ENCODE measurements at places on chromosomes 6 and 20.

GRCh38 chr6:72151742-72152141 is 265.4 kb downstream of the RIMS1 start:
- DNase-seq: no peak

- no peak for DNase-seq
Measured at GRCh38 chr20:64184795-64185194, 20.5 kb downstream of the MYT1 start.

GRCh38 chr6:33652002-33652401 is 30.9 kb downstream of the ITPR3 start:
- no peak for DNase-seq

DNA sequence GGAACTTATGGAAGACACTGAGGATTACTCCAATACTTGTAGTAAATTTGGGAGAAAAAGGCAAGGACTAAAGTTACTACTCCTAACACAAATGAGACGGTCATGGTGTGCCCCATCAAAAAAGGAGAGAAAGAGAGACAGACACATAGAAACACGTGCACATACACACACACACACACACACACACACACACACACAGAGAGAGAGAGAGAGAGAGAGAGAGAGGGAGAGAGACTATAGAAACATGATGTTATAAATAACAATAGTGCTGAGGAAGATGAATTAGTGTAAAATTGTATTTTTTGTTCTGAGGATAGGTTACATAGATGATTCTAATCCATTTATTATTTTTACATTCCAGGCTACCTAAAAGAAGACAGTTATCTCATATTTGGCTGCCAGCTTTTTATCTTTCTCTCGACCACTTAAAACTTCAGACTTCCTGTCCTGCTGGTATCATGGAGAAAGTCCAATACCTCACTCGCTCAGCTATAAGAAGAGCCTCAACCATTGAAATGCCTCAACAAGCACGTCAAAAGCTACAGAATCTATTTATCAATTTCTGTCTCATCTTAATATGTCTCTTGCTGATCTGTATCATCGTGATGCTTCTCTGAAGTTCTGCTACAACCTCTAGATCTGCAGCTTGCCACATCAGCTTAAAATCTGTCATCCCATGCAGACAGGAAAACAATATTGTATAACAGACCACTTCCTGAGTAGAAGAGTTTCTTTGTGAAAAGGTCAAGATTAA is 10.5 kb downstream of the PLN start:
- DNase-seq: no peak

DNA sequence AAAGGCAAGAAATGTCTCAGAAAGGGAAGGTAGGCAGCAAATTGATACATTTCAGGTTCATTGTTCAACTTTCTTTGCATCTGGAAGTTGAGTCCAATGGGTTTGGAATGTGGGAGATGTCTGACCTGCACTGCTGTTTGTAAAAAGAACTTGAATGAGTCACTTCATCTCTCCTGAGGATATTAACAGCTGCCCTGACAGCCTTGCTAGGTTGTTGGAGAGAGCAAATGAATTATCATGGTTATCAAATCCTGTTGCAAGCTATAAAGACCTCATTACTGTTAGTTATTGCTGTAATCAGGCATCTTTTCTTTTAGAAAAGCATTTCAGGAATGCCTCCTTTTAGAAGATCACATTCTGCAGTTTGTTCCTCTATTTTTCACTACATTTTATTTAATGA is 23.0 kb upstream of the FLRT3 start:
- DNase-seq: no peak

- no peak for DNase-seq
Measured at GRCh38 chr6:161237176-161237575, 36.7 kb downstream of the AGPAT4 start.

- DNase-seq: no peak
Measured at GRCh38 chr6:38413102-38413800, 226.5 kb downstream of the BTBD9 start.

DNA sequence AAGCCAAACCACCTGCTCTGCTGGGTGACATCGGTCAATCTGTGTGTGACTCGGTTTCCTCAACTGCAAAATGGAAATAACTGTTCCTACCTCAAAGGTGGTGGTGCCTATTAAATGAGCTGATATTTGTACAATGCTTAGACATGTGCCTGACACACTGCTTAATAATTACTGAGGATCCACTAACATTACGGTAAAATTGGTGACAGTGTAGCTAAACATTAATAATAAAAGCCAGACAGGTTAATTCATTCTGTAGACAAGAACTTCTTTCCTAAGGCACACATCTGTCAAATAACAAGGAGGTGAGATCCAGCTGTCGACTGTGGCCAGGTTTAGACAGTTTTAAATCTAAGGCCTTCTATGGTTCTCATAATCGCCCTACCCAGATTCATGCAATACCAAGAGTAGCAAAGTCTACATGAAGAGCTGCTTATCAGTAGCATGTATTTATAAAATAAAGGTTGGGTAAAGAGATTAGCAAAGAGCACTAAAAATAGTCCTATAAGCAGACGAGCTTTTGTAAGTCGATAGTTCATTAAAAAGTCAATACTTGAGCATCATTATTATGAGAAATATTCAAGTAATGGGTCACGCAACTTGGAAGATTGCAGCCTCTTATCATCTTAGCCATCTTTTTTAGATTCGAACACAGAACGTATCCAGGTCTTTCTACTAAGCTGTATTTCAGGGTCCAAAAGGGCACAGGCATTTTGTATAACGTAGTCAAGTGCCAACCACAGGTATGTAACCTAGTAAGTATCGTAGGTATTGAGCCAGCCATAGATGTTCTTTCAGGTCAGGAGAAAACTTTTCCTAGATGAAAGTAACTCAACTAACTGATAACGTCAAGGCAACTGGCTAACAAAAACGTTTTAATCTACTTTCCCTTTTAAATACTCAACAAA is 3.2 kb downstream of the CNKSR3 start:
- no peak for DNase-seq

- no peak for DNase-seq
Measured at GRCh38 chr6:132512342-132512637, 626 bp downstream of the STX7 start.

GRCh38 chr20:59082981-59083380 is 40.4 kb upstream of the PRELID3B start:
- no peak for DNase-seq

DNA sequence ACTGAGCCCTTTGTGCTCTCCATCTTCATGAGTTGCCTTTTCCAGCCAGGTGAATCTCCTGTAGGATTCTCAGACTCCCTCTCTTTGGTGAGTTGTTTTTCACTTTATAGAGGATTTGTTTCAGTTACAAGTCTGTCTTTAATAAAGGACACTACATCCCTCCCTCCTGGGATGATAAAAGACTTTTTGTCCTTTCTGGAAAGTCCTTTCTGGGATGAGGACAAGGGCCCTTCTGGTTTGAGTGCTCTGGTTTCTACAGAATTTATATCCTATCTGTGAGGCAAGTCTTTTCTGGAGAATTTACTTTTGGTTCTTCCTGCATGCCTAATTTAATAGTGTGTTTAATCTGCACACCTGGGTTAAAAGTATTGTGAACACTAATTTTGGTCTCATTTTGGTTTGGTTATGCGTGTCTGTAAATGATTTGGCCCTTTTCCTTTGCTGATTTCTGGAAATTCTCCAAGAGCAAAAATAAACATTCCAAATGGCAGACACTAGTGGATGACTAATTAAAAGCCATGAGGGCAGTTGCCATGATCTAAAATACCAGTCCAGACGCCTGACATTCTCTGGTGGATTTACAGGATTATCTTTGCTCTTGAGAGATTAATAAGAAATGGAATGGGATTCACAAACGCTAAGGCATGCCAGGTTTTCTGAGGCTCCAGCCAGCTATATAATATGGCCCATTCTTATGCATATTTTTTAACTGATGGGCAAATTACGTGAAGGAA is 44.8 kb downstream of the TCP11 start:
- DNase-seq: no peak

DNA sequence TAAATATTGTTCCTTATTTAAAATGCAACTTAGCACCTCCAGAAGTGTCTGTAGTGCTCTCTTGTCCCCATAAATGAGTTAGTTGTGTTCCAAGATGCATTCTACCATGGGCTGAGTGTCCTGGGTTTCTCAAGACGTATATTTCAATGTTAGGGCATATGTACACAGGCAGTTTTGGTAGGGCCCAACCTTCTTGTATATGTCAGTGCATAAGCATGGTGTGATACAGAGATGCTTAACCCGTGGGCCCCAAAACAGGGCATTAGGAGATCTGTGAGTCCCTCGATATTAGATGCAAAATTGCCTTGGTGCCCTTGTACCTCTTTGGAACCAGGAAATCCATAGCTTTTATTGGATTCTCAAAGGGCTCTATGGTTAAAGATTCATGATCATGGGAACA is 91.5 kb upstream of the HIVEP1 start:
- DNase-seq: no peak

GRCh38 chr6:107152638-107153430 is 37.5 kb upstream of the BEND3 start:
- DNase-seq: no peak

GRCh38 chr6:37495244-37495934 is 4.3 kb downstream of the CCDC167 start:
- DNase-seq: no peak

DNA sequence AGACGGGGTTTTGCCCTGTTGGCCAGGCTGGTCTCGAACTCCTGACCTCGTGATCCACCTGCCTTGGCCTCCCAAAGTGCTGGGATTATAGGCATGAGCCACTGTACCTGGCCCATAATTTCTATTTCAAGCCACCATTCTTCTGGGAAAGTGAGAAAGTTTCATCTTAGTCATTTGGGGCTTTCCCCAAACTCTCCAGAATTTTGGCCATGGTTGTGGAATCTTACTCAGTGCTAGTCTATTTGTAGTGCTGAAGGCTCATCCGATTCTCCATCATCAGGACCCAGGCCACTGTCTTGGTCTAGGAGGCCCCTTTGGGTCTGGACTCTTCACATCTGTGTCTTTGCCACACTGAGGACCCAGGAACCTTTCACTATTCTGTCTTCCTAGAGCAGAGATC is 164.9 kb downstream of the EYA2 start:
- DNase-seq: no peak

- no peak for DNase-seq
Measured at GRCh38 chr20:61684583-61685235, 381.0 kb downstream of the TAF4 start.

GRCh38 chr6:43629104-43629504 is at the start of gene GTPBP2:
Gene GTPBP2 (minus strand): TSS chr6:43629264. CDS start chr6:43629162, 102 bp downstream.
- peak; percentile 98 for DNase-seq

DNA sequence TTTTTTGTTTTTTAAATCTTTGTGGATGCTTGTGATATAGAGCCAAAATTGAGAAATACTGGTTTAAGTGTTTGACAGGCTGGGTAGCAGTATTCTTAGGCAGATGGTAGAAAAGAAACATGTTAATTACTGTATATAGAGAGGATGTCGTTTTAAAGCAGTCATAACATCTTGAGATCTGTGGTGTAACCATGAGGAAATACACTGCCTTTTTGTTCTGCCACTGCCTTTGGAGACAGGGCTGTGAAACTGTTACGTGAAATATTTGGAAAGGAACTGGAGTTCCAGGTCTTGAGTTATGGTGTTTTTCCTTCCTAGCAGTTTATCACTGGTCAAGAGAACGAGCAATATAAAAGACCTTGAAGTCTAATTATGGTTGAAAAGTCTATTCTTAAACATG is 19.5 kb downstream of the STXBP5 start:
- DNase-seq: no peak

- DNase-seq: no peak
Measured at GRCh38 chr20:48035961-48036731, 250.9 kb upstream of the SULF2 start.

GRCh38 chr6:13687917-13688351 is 23.7 kb downstream of the RANBP9 start:
- no peak for DNase-seq

GRCh38 chr20:49349694-49350252 is 71.9 kb upstream of the ZNFX1 start:
- DNase-seq: no peak

DNA sequence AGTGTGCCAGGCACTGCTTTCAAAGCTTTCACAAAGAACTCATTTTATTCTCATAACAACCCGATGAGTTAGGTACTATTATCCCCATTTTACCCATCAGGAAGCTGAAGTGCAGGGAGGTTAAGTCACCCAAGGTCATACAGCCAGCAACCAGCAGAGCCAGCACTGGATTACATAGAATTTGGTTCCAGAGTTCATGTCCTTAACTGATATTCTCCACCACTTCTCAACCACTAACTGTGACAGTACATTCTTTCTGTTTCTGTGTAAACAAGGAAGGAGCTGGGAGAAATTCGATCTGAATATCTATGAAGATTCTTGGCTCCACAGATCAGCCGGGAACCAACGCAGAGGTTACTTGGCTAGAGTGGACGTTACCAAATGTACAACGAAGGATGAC is 98.0 kb downstream of the KIF16B start:
- DNase-seq: no peak

- no peak for DNase-seq
Measured at GRCh38 chr20:44111712-44112335, 75.2 kb downstream of the JPH2 start.

- DNase-seq: no peak
Measured at GRCh38 chr6:45741437-45742171, 274.1 kb downstream of the CLIC5 start.

GRCh38 chr20:43472671-43473380 is 15.1 kb downstream of the SRSF6 start:
- no peak for DNase-seq

DNA sequence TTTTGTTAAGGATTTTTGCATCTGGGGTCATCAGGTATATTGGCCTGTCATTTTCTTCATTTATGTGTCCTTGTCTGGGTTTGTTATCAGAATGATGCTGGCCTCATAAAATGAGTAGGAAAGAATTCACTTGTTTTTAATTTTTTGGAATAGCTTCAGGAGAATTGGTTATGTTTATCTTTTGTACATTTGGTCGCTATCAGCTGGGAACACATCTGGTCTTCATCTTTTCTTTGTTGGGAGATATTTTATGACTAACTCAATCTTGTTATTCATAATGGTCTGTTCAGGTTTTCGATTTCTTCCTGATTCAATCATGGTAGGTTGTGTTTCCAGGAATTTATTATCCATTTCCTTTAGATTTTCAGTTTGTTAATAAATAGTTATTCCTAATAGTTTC is 207.5 kb upstream of the ASCC3 start:
- no peak for DNase-seq

GRCh38 chr6:89297695-89298351 is 17.3 kb downstream of the GABRR2 start:
- DNase-seq: peak; percentile 15

GRCh38 chr6:63447134-63447533 is 125.1 kb upstream of the LOC128125822 start:
- DNase-seq: no peak

DNA sequence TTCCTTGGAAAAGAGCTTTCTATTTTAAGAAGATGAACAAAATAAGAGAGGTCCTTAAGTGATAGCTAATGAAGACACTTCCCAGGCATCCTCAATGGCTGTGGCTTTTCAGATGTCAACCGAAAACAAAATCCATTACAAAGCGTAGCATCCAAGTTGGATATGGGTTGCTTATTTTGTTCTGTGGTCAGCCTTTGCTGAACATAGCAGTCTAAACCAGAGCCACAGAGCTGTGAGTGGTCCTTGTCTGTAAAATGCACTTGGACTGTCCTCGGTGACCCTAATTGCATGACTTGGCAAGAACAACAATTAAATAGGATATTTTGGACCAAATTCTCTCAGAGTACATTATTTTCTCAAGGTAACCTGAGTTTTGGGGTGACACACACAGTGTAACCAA is 10.4 kb upstream of the BFSP1 start:
- no peak for DNase-seq

- DNase-seq: no peak
Measured at GRCh38 chr6:106886081-106886843, 88.3 kb downstream of the CD24 start.

All from amygdala (tissue), 56 donors.